ENCODE measurements at places on chromosomes 16 and 17. TPM values are rescaled to one million over a fixed set of nuclear protein-coding genes. Genes with fewer than 3 reads are reported as not detected.

CIBAR2 gene
- total RNA-seq = not detected

DRC7 gene
- total RNA-seq = 0.78 TPM

CD19 gene
- not detected for total RNA-seq

DNA sequence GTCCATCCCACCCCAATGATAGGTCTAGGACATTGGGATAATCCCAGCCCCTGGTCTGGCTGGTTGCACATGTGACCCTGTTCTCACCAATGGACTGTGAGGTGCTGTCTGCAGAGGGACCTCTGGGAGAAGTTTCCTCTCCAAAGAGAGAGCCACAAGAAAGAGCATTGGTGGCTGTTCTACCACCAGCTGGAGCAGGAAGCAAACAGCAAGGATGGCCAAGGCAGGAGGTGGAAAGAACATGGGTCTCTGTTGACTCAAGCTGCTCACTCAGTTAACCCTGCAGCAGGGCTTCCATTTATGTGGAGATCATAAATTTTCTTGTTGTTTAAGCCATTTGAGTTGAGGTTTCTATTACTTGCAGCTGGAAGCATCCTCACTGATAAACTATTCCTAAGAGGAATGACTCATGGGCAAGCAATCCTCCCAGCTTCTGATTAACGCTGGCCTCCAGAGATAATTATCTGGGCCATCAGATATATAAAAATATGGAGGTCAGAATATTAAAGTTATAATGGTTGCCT, 52.6 kb downstream of the CYB5B start:
- no peak for DNase-seq

DNA sequence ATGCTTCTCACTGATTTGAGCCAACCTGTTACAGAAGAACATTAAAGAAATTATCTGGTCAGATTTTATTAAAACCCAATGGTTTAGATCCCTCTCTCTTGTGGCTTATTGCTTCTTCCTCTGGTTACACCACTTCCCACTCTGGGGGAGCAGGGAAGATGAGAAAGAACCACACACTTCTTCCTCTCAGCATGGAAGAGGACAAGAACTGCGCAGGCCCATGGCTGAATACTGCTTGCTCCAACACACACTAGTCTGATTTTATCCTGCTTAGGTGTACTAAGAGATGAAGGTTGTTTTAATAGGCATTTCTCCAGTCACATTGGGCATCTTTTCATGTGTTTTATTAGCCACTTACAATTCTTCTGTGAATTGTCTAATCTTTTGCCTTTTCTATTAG, 27.6 kb downstream of the MAP3K3 start:
- DNase-seq = no peak

DNA sequence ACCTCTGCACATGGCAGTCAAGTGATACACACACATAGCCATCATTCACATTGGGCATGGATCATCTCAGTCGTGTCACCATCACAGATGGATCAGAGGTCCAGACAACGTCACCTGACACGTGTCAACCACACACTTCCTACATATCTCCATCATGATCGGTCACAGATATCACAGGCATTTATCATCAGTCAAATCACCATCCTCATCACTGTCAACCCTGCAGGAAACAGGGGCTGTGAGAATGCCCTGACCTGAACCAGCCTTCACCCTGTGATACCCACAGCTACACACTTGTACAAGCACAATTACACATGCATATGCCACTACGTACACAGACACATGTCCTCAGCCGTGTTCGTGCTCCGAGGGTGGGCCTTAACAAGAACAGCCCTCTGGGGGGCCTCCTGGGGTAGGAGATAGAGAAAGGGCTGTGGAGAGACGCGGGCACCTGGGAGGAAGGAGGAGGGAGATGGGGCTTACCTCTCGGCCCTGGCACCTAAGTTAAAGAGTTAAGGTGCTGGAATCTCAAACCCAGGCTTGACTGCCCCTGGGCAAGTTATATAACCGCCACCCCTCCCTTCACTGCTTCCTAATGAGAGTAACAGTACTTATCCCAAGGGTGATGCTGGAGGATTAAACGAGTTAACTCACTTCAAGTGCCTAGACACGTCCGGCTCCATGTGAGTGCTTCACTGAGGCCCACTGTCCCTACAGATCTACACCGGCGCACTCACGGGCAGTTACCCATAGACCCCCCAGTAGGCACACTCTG, 1.1 kb downstream of the SLC12A4 start:
- no peak for DNase-seq

- DNase-seq = no peak
Observed at GRCh38 chr16:86211800-86212199, 298.5 kb upstream of the FOXF1 start.

GRCh38 chr17:36124879-36125824, 21.5 kb downstream of the CCL4 start:
- DNase-seq = no peak
